NCI-H1048 (cell line): ENCODE measurements at places on chromosomes 2 and 18.

DNA sequence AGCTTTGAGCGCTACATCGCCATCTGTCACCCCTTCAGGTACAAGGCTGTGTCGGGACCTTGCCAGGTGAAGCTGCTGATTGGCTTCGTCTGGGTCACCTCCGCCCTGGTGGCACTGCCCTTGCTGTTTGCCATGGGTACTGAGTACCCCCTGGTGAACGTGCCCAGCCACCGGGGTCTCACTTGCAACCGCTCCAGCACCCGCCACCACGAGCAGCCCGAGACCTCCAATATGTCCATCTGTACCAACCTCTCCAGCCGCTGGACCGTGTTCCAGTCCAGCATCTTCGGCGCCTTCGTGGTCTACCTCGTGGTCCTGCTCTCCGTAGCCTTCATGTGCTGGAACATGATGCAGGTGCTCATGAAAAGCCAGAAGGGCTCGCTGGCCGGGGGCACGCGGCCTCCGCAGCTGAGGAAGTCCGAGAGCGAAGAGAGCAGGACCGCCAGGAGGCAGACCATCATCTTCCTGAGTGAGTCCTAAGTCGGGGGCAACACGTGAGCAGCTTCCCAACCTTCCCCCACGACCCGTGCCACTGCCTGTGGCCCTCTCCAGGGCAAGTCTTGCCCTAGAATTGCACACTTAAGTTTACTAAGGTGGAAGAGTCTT lies 928 bp downstream of the GPR39 start:
- no peak for DNase-seq

DNA sequence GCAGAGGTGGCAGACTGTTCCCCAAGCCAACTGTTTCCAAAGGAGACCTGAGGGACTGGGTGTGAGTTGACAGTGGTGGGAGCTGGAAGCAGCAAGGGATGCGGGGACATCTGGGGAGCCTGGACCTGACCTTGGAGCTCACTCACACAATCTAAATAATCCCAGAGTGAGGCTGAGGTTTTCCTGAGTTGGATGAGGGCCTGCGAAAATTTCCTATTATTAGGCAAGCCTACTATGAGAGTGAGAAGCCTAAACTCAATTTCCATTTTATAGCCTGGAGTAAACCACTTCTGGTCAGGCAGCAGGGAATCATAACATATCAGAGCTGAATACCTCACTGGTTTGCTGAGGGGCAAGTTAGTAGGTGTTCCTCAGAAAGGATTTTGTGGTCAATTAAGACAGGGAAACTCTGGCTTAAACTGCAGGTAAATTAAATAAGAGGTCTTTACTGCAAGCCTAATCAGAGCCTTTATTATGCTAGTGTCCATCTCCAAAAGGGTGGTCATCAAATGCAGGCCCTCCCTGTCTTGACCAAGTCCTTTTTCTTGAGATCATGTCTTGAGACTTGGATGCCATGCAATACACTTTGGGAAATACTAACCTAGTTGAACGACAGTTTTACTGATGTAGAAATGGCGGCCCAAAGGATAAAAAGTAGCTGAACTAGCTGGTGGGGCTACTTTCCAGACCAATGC lies 1.7 kb upstream of the COX5B start:
- no peak for DNase-seq

DNA sequence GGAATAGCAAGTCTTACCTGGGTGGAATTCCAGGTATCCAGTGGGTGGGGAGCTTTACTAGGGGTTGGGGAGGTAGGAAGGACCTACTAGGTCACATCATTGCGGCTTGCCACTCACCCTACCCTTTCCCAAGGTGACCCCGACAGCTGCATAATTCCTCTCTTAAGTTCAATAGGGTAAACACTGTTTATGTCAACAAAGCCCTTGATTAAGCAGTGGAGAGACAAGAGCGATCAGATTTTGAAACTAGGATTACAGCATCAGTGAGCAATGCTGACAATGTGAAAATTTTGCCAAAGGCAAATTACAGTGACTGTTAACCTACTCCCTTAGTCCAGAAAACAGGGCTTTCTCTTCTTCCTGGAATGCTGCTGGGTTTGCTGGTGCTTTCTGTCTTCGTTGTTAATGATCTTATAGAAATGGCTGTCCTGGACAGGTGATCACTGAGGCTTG lies 14.5 kb downstream of the SLC19A3 start:
- DNase-seq: no peak

DNA sequence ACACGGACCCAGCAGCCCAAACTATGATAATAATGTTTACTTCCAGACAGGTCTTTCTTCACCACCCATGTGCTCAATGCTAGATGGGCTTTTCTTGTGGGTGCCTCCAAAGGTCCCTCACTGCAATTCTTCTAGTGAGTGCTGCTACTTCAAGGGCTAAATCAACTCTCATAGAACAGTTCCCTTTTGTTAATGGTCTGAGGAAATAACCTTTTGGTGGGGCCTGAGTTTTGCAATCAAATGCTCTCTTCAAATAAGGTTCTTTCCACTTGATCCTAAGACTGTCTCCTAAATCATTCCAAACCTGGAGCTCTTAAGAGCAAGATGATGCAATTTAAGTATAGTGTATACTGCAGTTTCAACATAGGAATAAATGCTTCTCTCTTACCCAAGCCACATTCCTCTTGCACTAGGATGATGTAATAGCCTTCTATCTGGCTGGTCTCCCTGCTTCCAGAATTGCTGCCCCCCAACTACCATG lies 6.0 kb downstream of the NEMP2 start:
- DNase-seq: no peak

DNA sequence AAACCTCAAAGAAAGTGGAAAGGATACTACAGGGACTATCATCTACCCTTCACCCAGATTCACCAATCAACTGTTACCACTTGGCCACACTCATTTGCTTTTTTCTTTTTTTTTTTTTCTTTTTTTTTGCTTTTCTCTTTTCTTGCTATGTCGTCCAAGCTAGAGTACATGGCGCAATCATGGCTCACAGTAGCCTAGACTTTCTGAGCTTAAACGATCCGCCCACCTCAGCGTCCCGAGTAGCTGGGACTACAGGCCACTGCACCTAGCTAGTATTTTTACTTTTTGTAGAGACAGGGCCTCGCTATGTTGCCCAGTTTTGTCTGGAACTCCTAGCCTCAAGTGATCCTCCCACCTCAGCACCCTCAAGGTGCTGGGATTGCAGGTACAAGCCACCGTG lies 24.0 kb downstream of the BIN1 start:
- DNase-seq: no peak
